ENCODE measurements at places on chromosomes 5 and 9.
A peak's percentile ranks its signal among the peaks of the same experiment; 100 is the strongest.

- DNase-seq = no peak
Observed at GRCh38 chr5:122297587-122298298, 14.3 kb upstream of the SNCAIP start.

- no peak for DNase-seq
Observed at GRCh38 chr5:128199611-128200010, 116.0 kb downstream of the SLC12A2 start.

DNA sequence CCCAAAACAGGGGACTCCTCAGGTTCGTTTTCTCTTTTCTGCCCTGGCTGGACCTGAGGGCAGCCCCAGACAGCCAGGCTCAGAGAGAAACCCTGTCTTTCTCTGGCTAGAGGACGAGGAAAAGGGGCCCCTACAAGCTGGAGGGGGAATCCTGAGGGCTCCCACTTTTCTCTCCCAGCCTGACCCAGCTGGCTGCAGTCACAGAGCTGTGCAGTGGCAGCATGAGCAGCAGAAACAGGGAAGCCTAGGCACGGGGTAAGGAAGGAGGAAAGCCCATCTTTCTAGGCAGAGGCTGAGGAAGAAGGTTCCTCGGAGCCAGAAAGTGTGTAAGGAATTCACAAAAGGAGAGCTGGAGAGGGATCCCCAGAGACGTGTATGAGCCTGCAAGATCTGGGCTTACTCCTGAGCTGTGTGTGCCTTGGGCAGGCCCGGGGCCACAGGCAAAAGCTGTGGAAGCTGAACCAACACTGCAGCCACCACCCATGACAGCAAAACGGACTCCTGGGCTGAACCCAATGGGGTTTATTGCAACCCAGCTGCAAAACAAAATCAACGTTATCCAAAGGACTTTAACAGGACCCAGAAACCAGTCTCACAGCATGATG, 16.2 kb downstream of the CAMSAP1 start:
- DNase-seq = no peak

GRCh38 chr5:170292179-170293104, 5.1 kb downstream of the LCP2 start:
- no peak for DNase-seq

DNA sequence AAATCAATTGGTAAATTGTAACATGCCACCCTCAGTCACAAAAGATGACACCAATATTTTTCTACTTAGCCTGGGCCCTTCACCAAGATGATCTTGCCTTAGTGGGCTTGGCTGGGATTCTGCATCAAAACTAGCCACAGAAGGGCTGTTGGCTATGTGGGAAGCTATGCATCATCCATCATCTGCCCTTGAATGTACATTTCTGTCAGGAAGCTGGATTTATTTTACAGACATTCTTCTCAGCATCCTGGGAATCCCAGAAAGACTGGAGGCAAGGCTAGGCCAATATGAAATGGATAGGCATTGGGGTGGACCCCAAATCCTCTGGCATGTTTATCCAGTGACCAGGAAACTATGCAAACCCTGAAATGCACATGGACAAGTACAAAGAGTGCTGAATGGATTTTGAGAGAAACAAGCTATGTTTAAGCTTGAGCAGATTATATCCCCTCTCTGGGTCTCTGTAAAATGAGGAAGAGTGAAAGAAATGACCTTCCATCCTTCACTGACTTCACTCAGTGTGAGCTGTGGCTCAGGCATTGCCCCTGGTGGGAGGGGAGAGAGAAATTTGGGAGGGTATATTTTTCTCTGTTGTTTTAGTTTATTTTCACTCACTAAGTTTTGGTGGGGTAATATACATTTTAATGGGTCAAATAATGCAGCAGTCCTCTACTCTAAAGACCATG, 283.6 kb downstream of the EBF1 start:
- DNase-seq = peak; percentile 26

- DNase-seq = no peak
Observed at GRCh38 chr9:73565833-73566465, 414.3 kb downstream of the ANXA1 start.

DNA sequence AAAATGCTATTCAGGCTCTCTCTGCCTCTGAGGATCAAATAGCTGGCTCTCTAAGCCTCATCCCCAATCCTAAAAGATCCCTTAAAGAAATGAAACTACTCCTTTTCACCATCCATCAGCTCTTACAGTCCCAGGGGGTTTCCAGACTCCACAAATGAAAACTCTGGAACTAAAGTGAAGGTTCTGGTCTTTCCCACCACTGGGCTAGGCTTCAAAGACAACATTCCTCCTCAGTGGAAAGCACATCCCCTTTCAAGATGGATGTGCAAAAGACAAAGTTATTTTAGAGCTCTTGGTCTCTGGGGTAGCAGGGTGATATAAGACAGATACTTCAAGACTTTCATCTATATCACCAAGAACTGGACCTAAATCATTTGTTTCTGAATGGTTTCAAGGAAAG, 106.9 kb downstream of the DCP2 start:
- DNase-seq = no peak

DNA sequence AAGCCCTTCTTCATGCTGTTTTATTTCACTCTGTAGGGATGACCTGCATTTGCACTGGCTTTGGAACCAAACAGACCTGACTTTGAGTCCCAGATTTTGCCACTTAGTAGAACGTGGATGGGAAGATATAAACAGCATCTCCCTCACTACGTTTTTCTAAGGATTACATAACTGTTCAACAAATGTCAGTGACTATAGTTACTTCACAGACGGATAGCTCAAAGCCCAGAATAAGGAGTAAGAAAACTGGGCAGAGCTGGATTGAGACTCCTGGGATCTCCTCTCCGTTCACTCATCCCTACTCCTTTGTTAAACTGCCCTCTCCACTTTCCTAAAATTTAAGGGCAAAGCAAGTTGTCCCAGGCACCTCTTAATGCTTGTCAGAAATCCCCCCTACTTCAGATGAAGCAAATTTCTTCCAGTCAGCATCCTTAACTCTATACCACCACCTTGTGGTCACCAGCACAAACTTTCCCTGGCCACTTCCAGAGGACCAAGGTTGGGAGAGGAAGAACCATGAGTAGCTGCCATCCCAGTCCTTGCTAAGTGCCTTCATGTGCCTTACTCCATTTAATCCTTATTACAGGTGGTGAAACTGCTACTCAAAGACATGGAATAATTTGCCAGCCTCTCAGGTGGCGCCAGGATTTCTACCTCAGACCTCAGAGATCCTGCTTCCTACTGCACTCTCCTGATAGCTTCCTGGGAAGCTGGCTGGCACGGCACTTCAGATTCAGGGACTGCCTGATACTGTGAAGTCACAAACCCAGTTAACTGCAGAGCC, 38.4 kb downstream of the EGR1 start:
- peak; percentile 74 for DNase-seq

- DNase-seq = peak; percentile 52
Observed at GRCh38 chr9:129111528-129112151, 425 bp downstream of the PTPA start.

- no peak for DNase-seq
Observed at GRCh38 chr5:31889001-31889561, 250.2 kb downstream of the PDZD2 start.

GRCh38 chr5:142115937-142116614, 7.5 kb downstream of the NDFIP1 start:
- no peak for DNase-seq

DNA sequence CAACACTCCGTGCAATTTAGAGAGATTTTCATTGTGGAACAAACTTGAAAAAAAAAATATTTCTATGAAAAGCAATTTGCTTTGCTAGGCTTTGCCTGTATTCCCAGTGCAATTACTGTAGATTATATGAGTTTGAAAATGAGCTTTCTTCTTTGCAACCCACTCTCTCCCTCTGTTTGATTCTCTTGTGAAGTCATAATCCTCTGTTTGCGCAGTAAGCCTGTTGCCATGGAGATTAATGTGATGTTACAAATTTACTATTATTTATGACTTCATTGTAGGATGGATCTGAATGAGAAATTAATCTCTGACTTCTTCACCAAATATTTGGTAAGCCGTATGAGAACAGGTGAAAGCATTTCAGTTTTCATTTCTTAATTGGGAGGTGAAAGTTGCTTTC, 320.3 kb downstream of the SPATA31D1 start:
- DNase-seq = no peak

DNA sequence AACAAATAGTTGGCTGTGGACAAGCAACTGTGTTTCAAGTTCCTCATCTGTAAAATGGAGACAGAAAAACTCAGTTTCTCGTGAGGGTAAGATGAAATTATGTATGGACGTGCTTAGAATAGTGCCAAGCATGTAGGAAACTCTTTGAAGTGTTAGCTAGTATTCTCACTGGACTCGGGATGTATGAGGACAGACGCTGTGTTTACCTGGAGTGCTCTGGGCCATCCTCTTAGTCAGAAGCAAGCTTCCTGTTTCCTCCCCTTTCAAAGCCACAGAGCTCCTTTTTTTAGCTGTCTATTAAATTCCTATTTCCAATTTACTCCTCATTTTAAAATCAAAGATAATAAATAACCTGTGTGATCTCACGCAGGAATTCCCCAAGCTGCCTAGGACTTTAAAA, 23.8 kb upstream of the IQGAP2 start:
- no peak for DNase-seq

- no peak for DNase-seq
Observed at GRCh38 chr5:149475777-149476176, 75.5 kb downstream of the CSNK1A1 start.

GRCh38 chr5:103477678-103478077, 84.9 kb downstream of the NUDT12 start:
- no peak for DNase-seq

DNA sequence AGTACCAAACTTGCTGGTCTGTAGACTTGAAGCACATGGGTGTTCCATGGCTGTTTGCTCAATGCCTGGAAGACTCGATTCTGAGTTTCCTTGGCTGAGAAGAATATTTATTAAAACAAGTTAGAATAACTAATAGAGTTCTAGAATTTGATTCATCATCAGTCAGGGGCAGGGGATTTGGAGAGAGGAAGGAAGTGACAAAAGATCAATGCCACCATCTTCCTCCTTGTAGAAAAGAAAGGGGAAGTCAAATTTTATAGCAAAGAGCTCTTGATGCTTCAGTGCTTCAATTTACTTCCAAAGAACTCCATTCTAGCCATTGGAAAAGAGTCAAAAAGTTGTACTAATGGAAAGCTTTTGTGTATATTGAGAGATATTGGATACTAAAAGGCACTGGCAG, 236.3 kb downstream of the MCTP1 start:
- no peak for DNase-seq

DNA sequence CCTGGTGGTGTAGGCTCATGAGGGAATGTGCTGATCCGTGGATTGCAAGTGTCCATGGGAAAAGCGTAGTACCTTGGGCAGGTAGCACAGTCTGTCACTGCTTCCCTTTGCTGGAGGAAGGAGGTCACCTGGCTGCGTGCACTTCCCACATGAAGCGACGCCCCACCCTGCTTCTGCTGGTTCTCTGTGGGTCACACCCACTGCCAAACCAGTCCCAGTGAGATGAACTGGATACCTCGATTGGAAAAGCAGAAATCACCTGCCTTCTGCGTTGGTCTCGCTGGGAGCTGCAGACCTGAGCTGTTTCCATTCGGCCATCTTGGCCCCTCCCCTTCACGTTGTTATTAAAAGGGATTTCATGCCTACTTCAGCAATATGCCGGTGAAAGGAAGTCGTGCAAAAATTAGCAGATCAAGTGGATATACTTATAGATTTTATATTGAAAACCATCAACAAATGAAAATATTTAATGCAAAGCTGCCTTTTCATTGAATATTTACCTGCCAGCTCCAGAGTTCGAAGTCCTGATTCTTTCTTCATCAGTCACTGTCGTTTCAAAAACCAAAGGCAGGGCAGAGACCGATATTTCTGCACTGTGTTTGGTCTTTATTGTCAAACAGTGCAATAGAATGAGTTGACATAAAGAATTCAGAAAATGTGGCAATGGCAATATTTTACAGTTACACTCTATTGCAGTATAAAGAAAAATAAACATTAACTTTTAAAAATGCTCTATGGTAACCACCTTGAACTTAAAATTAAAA, 123.2 kb downstream of the JAKMIP2 start:
- DNase-seq = no peak

GRCh38 chr9:137351781-137352501, 49.9 kb upstream of the NRARP start:
- no peak for DNase-seq

GRCh38 chr5:32595118-32595517, 9.8 kb downstream of the SUB1 start:
- no peak for DNase-seq

DNA sequence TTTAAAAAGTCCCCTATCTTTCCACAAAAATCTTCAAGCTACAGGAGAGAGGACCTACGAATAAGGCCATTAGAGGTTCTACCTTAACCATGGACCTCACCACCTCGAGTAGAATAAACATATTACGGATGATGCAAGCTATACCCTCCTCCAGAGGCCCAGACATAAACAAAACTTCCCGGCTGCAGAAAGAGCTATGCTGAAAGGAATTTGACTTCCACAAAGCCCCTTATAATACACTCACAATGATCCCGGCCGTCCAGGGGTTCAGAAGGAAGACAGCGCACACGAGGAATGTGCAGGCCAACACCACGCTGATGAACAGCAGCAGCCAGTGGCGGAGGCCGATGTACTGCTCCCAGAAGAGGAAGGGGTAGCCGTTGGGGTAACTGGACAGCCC, 59.0 kb downstream of the PTCH1 start:
- DNase-seq = no peak

- no peak for DNase-seq
Observed at GRCh38 chr5:79436821-79437220, 77.1 kb downstream of the HOMER1 start.

GRCh38 chr5:81203729-81204128, 29.4 kb upstream of the CKMT2 start:
- no peak for DNase-seq

DNA sequence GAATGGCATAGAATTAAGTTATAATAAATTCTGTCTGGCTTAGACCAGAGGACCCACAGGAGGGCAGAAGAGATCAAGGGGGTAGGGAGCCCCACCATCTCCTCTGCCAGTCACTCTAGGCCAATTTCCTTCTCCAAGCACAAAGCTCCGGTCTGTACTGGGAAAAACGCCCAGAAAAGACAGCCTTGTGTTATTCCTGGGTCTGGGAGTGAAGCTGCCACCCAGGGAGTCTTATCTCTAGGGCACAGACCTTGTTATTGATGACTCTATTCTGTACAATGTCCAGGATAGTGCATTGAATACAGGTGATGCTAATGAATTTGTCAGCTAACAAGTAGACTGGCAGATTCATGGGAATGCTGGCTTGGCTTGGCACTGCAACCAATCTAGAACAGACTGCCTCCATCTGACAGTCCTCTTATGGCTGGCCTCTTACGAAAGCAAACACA, 60.7 kb downstream of the MED27 start:
- DNase-seq = no peak

GRCh38 chr9:38489057-38489456, 64.8 kb upstream of the IGFBPL1 start:
- no peak for DNase-seq

GRCh38 chr5:62341783-62342475, 35.9 kb downstream of the KIF2A start:
- DNase-seq = no peak

DNA sequence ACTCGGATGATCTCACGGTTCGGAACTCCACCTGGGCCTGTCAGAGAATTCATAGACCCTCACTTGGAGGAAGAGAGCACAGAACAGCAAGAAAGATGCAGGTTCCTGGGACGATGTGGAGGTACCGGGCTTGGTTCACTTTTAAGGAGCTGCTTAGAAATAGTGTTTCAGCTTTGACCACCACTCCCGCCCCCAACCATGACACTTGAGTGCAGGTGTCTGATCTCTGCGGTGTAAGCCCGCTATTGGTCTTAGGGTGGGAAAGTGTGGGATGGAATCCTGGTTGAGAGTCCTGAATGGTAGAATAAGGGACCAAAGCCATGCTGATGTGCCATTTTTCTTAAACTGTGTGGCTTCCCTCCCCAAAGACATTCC, 97.2 kb upstream of the LMX1B start:
- no peak for DNase-seq

Measured in germinal center (tissue), 1 donor.